ENCODE measurements at places on chromosomes 5 and 9. TPM values are rescaled to one million over a fixed set of nuclear protein-coding genes. Genes with fewer than 3 reads are reported as not detected.

GRCh38 chr9:129811967-129812363 is 9.0 kb downstream of the TOR1B start:
- DNase-seq: no peak

GRCh38 chr5:139872052-139872766 is 76.6 kb downstream of the PSD2 start:
- peak; percentile 19 for DNase-seq

- DNase-seq: no peak
These were observed 685.1 kb upstream of the DMAC1 start for GRCh38 chr9:8484597-8485191.

- DNase-seq: peak; percentile 19
These were observed 104.0 kb upstream of the BOD1 start for GRCh38 chr5:173720286-173720952.

The C9orf43 gene
- total RNA-seq: 0.50 TPM

Measured in neural progenitor cell (in vitro differentiated cells).